ENCODE measurements at places on chromosomes 16 and 17.
A peak's percentile ranks its signal among the peaks of the same experiment; 100 is the strongest.

GRCh38 chr16:23497543-23497868, 12.8 kb downstream of the GGA2 start:
- DNase-seq, result no peak

DNA sequence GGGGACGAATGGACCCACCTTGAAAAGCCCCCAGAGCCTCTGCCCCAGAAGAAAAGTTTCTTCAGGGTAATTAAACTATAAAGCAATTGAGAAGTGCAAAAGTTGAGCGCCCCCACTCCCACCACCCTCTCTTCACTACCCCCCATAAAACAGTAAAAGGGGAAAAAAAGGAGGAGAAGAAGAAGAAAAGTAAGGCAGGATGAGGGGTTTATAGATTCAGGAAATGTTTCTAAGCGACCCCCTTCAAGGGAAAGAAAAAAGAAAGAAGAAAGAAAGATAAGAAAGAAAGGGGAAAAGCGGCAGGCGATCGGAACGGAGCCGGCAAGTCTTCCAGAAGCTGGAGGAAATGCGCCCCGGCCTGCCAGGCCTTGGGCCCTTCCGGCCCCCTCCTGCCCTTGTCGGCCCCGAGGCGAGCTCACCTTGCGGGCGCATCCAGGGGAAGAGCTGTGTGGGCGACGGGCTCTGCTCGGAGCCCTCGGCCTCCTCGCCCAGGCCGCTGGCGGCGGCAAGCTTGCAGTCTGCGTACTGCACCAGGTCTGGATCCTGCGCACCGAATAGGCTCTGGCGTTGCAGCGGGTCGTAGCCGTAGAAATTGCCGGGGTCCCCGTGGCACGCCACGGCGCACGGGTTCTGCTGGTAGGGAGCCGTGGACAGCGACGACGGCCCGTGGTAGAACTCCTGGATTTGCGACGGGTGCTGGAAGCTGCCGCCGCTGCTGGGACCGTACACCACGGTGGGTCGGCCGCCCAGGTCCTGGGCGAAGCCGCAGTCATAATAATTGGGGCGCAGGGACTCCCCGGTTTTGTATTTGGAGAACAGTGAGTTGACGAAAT, 1.0 kb downstream of the HOXB8 start:
- peak; percentile 42 for DNase-seq

GRCh38 chr17:21530841-21531240, 154.7 kb downstream of the KCNJ12 start:
- no peak for DNase-seq

- DNase-seq, result no peak
Measured at GRCh38 chr17:82910041-82910481, 70.2 kb upstream of the ZNF750 start.

- peak; percentile 91 for DNase-seq
Measured at GRCh38 chr17:82292251-82293154, 19.0 kb upstream of the CSNK1D start.

- no peak for DNase-seq
Measured at GRCh38 chr17:42535155-42536047, 640 bp upstream of the NAGLU start.

DNA sequence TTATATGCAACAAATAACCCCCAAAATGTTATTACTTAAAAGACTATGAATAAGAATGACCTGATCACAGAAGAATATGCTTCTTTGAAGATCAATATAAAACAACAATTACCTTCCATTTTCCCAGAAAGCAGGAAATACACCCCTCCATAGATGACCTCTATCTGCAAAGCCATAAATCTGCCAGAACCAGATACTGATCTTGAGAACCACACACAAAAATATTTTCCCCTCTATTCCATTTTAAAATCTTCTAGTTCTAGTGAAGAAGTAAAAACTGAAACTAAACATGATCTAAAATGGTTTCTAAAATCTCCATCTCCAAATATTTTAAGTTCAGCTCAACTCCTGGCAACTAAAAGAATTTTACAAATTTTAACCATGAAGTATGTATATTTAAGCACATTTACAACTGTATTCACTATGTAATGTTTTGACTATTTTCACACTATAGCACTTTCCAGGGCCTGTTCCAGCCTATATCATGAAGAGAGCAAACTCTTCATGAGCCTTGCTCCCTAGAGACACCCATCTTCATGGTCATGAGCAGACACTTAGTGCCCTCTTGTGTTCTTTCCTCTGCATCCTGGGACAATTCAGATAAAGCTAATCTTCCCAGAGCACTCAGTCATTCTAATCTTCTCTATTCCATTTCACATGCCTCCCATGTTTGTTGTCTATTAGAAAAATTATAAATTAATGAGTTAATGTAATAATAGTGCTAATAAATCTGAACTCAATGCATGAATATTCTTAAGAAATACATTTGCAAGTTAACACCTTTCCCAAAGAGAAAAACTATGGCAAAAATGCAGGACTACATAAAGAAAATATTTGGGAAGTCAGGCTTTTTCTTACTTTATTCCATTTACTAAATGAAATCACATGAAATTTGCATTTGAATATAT, 87.0 kb downstream of the HELZ start:
- DNase-seq, result no peak

DNA sequence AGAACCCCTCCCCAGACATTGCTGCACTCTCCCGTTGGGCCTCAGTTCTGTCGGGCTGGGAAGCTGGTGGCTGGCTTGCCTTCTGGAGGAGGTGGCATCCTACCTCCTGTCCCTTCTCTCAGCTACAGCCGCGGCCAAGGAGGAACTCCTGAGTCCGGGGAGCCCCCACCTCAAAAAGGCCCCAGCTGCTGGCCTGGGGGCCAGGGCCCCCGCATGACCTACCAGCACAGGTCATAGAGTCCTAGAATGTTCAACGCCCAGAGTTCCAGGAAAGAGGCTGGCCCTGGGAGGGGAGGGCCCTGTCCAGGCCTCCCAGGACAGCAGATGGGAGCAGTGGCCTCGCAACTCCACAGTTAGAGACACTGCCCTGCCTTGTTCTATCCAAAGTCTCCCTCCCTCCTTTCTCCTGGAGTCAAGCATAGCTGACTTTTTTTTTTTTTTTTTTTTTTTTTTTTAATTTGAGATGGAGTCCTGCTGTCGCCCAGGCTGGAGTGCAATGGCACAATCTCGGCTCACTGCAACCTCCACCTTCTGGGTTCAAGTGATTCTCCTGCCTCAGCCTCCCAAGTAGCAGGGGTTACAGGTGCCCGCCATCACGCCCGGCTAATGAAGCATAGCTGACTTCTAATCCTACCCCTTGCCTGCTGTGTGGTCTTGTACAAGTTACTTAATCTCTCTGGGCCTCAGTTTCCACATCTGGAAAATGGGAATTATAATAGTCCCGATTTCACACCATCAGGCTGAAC, 7.1 kb downstream of the CARHSP1 start:
- DNase-seq, result no peak

DNA sequence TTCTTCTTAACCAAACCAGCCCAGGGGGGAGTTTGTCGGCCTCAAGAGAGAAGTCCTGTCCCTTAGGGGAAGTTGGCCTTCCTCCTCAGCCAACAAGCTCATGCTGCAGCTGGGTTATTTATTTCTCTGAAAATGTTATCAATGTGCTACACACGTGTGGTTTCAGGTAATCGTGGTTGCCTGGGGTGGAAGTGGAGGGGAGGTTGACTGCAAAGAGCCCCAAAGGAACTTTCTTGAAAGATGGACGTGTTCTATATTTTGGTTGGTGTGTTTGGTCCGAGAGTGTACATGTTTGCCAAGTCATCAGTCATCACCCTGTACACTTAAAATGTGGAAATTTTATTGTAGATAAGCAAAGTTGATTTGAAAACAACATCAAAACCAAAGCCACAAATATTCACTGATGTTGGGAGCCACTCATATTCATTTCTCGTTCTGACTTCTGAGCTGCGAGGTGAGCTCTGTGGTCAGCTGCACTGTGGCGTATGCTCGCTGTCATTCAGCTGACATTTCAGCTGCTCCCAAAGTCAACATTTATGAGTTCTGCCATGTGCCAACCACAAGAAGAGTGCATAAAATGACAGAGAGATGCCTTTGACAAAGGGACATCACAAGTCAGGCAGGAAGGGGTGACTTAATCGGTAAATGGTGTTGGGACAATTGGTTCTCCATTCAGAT, 26.5 kb upstream of the ADGRG1 start:
- peak; percentile 51 for DNase-seq

- no peak for DNase-seq
Measured at GRCh38 chr17:49928837-49929475, 40.0 kb upstream of the DLX4 start.

DNA sequence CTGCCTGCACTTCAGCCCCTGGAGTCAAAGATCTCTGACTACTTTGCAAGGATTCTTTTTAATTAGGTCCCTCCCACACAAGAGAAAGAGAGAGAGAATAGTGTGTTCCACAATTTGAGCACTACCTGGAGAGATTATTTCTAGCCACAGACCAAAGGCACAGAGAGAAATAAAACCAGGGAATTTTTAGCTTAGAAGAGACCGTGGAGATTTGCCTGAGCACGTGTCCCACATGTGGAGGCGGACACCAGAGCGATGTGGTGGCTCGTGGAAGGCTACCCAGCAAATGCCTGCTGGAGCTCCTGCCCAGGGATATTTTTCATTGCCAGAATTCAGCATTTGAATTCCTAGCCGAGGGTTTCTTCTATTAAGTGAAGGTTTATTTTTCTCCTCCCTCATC, 50.6 kb downstream of the MGAT5B start:
- DNase-seq, result no peak

Data from activated naive CD4-positive, alpha-beta T cell treated with anti-CD3 and anti-CD28 coated beads, Interleukin-2, amount 50 U/mL, for 16 hours (primary cell).